ENCODE measurements at places on chromosomes 1 and 21. TPM values are rescaled to one million over a fixed set of nuclear protein-coding genes. Genes with fewer than 3 reads are reported as not detected.

The BECN2 gene
- not detected for total RNA-seq

The TSPAN2 gene
- total RNA-seq: 9.4 TPM

The SLFNL1 gene
- total RNA-seq: not detected

The CD84 gene
- total RNA-seq: not detected

The GPR157 gene
- 3.8 TPM for total RNA-seq

The CLCA4 gene
- total RNA-seq: not detected

The ATAD3C gene
- total RNA-seq: 7.5 TPM

The LRRC7 gene
- total RNA-seq: not detected

The MNDA gene
- not detected for total RNA-seq

The SH3D21 gene
- total RNA-seq: 16.9 TPM

The TBX15 gene
- not detected for total RNA-seq

The SCMH1 gene
- 16.5 TPM for total RNA-seq

The NTMT2 gene
- not detected for total RNA-seq

The SYCP1 gene
- total RNA-seq: not detected

The LCE1E gene
- total RNA-seq: not detected

The C1orf232 gene
- not detected for total RNA-seq

The CXADR gene
- total RNA-seq: 150 TPM
